ENCODE measurements at places on chromosomes 4 and X.
A peak's percentile ranks its signal among the peaks of the same experiment; 100 is the strongest.

DNA sequence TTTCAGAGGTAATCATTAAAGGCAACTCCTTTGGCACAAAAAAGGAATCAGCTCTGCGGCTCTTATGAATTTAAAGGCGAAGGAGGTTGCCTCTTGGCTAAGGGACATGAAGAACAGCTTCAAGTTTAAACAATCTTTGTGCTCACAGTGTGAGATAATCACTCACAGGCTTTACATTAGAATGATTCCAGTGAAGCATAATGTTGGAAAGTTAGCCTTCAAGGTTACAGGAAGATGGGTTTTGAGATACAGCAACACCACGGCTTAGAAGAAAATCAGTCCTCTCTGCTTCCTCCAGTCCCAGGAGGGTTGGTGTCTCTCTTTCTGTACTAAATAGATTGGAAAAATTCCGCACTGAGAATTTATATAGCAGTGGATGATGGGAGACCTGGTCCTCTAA, 11.6 kb upstream of the SCD5 start:
- no peaks in the 10 kb centered on the region for H3K27me3 ChIP-seq
- H3K4me1 ChIP-seq, result no peaks in the 10 kb centered on the region
- H3K4me3 ChIP-seq, result no peak overlapping the region
- no peaks in the 10 kb centered on the region for H3K36me3 ChIP-seq

DNA sequence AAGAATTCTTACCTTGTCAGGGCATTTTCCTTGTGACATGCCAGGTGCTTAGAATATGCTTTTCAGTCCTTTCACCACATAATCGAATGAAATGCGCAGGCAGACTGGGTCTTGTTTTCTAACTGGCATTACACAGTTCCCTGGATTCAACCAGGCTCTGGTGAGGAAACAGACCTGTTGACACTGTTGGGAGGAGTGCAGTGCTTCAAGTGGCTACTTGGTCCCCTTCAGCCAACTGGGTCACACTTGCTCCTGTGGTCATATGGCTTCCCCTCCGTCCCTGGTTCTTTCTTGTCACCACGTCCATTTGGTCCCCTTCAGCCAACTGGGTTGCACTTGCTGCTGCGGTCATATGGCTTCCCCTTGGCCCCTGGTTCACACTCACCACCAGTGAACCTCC, 9.7 kb downstream of the SMIM20 start:
- no peaks in the 10 kb centered on the region for H3K27me3 ChIP-seq
- H3K4me3 ChIP-seq, result no peak overlapping the region
- no peak overlapping the region for H3K27ac ChIP-seq
- H3K36me3 ChIP-seq, result no peaks in the 10 kb centered on the region
- DNase-seq, result no peak

DNA sequence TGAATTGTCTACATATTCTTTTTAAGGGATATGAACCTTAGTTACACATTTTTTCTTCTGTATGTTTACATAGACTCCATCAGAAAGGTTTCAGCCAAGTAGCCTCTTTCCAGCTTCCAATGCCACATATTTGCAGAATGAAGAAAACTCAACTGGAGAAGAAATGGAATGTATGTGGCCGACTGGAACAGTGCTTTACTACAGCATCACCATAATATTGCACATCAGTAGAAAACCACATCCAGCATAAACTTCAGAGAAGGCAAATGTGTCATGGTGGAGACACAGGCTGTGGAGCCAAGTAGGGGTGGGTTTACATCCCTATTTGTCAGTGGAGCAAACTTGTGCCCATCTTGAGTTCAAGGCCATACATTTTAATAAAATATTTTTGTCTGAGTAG, 204.8 kb upstream of the LDB2 start:
- H3K4me3 ChIP-seq, result no peak overlapping the region
- H3K27ac ChIP-seq, result no peak overlapping the region
- no peak for DNase-seq
- no peaks in the 10 kb centered on the region for H3K27me3 ChIP-seq

GRCh38 chr4:170093973-170094535, 4.3 kb upstream of the AADAT start:
- H3K4me1 ChIP-seq, result no peaks in the 10 kb centered on the region
- H3K27me3 ChIP-seq, result no peaks in the 10 kb centered on the region
- H3K27ac ChIP-seq, result no peak overlapping the region

- no peaks in the 10 kb centered on the region for H3K36me3 ChIP-seq
- H3K27me3 ChIP-seq, result no peaks in the 10 kb centered on the region
- H3K4me3 ChIP-seq, result no peak overlapping the region
- DNase-seq, result no peak
- no peaks in the 10 kb centered on the region for H3K4me1 ChIP-seq
- H3K27ac ChIP-seq, result no peak overlapping the region
These were observed 897.9 kb upstream of the FTHL17 start for GRCh38 chrX:31969714-31970113.

- no peaks in the 10 kb centered on the region for H3K36me3 ChIP-seq
- no peaks in the 10 kb centered on the region for H3K27me3 ChIP-seq
- no peaks in the 10 kb centered on the region for H3K4me1 ChIP-seq
- DNase-seq, result no peak
- H3K27ac ChIP-seq, result no peak overlapping the region
- H3K4me3 ChIP-seq, result no peak overlapping the region
These were observed 9.8 kb downstream of the GUCY1A1 start for GRCh38 chr4:155676430-155676825.

- no peaks in the 10 kb centered on the region for H3K36me3 ChIP-seq
- H3K4me1 ChIP-seq, result peaks cover 15% of the 10 kb centered on the region
- H3K4me3 ChIP-seq, result no peak overlapping the region
- no peak for DNase-seq
- H3K27me3 ChIP-seq, result no peaks in the 10 kb centered on the region
- H3K27ac ChIP-seq, result no peak overlapping the region
These were observed 919.1 kb upstream of the PCDH10 start for GRCh38 chr4:132230025-132230424.

- no peaks in the 10 kb centered on the region for H3K4me1 ChIP-seq
- H3K4me3 ChIP-seq, result no peak overlapping the region
- DNase-seq, result no peak
- no peak overlapping the region for H3K27ac ChIP-seq
These were observed 87.7 kb downstream of the COL25A1 start for GRCh38 chr4:109214622-109215301.

- no peak overlapping the region for H3K27ac ChIP-seq
- no peaks in the 10 kb centered on the region for H3K27me3 ChIP-seq
- H3K36me3 ChIP-seq, result no peaks in the 10 kb centered on the region
These were observed 1390.5 kb upstream of the TENM3 start for GRCh38 chr4:180852738-180853137.

- no peak overlapping the region for H3K27ac ChIP-seq
- no peak for DNase-seq
- no peaks in the 10 kb centered on the region for H3K4me1 ChIP-seq
- no peaks in the 10 kb centered on the region for H3K36me3 ChIP-seq
These were observed 314.6 kb downstream of the CCSER1 start for GRCh38 chr4:90441770-90442169.

DNA sequence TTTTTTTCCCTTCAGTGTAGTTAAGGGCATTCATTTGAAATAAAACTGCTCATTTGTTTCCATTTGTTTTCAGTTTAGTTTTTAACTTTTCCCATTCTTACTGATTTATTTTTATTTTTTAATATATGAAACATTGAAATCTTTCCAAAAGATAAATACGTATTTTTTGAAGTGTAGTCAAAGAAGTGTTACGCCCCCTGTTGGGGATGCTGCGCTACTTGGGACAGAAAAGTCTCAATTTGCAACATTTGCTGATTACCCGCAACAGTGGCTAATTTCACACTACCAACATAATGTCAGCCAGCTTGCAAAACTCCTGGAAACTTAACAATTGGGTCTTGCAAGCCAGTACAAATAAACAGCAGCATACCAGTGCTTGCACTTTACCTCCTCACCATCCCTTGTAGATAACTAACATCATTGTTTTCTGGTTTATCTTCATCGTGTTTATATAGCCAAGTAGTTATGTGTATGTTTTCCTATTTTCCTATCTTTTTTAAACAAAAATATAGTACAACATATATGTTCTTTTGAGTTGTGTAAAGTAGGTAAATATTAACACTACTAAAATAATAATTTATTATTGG, 158.6 kb downstream of the STPG2 start:
- H3K4me1 ChIP-seq, result 0 out of 2 replicates have a peak, but pooled peaks cover 4% of the 10 kb centered on the region
- no peak overlapping the region for H3K4me3 ChIP-seq
- no peak for DNase-seq
- H3K27me3 ChIP-seq, result no peaks in the 10 kb centered on the region

DNA sequence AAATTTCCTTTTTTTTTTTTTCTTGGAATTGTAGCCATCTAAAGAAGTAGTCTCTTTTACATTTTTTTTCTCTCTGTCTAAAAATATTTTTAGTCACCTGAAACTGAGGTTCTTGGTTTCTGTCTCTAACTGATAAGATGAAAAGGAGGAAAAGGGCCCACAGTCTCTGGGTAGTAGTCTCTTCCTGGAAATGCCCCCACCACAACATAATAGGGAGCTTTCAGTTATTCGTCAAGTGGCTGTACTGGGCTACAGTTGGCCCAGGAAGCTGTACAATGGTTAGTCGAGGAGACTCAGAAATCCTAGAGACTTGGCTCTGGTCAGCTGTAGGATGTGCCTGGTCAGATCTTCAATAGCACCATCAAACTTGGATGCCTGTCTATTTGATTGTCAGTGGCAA, 163.4 kb downstream of the ACTRT1 start:
- no peak overlapping the region for H3K27ac ChIP-seq
- H3K27me3 ChIP-seq, result no peaks in the 10 kb centered on the region
- no peak overlapping the region for H3K4me3 ChIP-seq
- no peak for DNase-seq
- H3K36me3 ChIP-seq, result no peaks in the 10 kb centered on the region
- H3K4me1 ChIP-seq, result no peaks in the 10 kb centered on the region

DNA sequence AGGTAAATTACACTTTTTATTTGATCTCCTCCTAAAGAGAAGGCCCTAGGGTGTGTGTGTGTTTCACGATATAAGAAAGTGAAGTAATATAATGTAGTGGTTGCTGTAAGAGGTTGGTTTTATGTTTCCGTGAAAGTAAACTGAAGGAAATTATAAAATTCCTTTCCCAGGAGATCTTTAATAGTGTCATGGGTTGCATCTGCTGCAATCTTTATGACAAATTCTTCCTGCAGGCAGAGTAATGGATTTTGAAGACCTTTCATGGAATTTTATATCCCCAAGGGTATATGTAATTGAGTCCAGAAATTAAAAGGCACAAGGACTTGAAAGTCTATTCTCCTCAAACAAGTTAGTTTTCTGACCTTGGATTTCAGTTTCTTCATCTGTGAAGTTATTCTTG, 538.6 kb downstream of the ANKRD50 start:
- no peaks in the 10 kb centered on the region for H3K36me3 ChIP-seq
- no peak overlapping the region for H3K4me3 ChIP-seq
- H3K4me1 ChIP-seq, result no peaks in the 10 kb centered on the region
- no peaks in the 10 kb centered on the region for H3K27me3 ChIP-seq
- DNase-seq, result no peak
- H3K27ac ChIP-seq, result no peak overlapping the region

DNA sequence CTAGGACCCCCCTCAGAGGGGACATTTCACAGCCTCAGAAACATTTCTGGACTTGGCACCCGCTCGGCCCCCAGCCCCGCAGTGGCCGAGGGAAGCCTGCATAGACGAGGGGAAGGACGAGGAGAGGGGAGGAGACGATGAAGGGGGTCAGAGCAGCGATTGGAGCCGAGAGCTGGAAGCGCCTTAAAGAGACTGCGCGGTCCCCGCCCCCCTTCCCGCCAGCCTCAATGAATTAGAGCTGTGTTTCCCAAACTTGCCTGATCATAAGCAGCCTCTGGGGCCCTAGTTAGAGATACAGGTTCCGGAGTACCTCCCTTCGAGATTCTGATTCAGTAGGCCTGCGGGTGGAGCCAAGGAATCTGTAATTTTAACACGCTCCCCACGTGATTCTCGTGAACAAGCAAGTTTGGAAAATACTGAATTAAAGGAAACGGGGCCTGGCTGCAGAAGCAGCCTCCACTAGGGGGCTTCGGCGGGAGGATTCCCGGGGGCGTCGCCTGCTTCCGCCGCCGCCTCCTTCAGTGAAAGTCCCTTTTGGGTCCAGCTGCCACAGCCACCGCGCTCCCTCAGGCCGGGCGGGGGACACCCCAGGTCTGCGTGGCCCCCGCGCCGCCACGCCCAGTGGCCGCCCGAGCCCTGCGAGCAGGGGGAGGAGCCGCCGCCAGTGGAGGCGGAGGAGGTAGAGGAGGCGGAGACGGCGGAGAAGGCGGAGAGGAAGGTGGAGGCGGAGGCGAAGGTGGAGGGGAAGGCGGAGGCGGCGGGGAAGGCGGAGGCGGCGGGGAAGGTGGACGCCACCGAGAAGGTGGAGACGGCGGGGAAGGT, at the start of gene USP27X:
TSS of gene USP27X (plus strand) at position 651 of the 822 bp plus-strand sequence. CDS start 824 bp downstream, outside the sequence.
- no peaks in the 10 kb centered on the region for H3K4me1 ChIP-seq
- DNase-seq, result no peak
- H3K4me3 ChIP-seq, result no peak within 1 kb of the TSS
- no peaks in the 10 kb centered on the region for H3K36me3 ChIP-seq
- no peak within 1 kb of the TSS for H3K27ac ChIP-seq
- H3K27me3 ChIP-seq, result no peaks in the 10 kb centered on the region

- H3K27ac ChIP-seq, result peak overlapping the region; percentile 44
- no peak for DNase-seq
- peaks cover 50% of the 10 kb centered on the region for H3K4me1 ChIP-seq
- no peaks in the 10 kb centered on the region for H3K27me3 ChIP-seq
- H3K36me3 ChIP-seq, result no peaks in the 10 kb centered on the region
These were observed 130.2 kb upstream of the FAM9B start for GRCh38 chrX:9164086-9164485.
